NCI-H1105 treated with DMSO at 0.1 percent for 48 hours (cell line): ENCODE measurements at places on chromosomes 2 and 18.

GRCh38 chr2:188051706-188052105 lies 240.0 kb upstream of the GULP1 start:
- DNase-seq, result no peak

DNA sequence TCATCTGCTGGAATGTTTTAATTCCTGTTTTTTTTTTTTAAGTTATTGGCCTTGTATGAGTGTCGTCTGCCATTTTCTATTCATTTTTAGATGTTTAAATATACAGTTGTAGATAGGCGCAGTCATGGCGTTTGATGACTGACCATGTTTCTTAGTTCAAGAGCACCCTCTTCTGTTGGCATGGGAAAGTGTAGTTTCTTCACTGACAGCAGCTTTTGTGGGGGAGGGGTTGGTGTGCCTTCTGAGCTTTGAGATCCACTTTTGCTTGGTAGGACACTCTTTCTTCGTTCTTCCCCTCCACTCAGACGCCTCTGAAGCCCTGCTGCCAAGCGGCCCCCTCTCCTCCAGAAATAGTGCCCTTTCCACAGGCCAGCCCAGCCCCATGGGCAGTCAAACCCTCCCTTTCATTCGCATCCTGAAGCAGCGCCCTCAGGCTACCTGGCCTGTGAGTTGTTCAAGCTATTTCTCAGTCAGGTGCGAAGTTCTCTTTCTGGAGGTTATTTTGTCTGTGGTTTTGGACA lies 492.0 kb downstream of the TNS1 start:
- peak; percentile 78 for DNase-seq

DNA sequence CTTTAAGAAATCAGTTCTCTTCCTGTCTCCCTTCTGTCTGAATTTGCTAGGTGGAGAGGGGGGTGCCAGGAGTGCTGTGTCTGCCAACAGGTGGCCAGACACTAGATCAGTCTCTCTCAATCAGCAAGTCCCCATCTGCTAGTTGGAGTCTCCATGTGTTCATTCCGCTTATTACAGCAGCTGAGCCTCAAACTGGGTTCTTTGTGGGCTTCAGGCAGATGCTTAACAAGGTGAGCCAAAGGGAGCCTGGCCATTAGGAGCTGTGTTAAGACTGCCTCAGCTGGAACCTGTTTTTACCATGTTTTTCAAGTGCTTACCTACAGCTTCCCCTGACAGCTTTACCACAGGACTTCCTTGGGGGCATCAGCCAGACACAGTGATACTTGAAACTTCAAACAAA lies 401.9 kb downstream of the LRP1B start:
- peak; percentile 3 for DNase-seq

DNA sequence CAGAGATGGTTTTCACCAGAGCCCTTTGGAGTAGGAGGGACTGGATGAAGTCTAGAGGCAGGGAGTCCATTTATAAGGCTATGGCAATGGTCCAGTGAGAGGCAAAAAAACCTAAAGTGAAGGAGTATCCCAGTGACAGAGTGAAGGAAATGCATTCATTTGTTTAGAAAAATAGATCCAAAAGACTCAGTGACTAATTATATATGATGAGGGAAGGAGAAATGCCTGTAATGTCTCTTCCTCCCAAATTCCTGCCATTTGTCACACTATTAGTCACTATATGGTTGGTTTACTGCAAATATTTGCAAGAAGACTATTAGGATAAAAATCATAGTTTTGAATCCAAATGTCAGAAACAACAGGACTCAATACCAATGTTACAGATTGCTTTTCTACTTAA lies 104.2 kb downstream of the ZNF521 start:
- no peak for DNase-seq

GRCh38 chr2:179882851-179883806 lies 21.7 kb upstream of the ZNF385B start:
- DNase-seq, result no peak

DNA sequence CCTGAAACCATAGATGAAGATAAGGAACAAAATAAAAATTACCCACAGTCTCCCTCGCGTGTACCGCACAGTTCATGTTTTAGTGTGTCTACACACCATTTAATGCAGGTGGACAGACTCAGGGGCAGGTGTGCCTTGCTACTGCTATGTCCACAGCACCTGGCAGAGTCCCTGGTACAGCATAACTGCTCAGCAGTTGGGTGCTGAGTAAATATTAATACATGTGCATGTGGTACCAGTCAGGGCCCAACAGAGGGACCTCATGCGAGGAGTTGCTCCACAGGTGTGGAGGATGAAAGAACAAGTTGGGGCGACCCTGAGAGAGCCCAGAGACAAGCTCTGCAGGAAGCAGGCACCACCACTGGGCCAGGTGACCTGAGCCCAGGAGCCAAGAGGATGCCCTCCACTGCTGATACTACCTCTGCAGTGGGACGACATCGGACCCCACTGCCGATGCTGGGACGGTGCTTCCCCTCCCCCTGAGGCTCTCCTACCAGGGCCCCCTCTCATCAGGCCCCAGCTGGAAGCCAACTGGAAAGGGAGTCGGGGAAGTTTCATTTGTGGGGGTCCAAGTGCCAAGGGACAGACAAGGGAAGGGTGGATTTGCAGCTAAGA lies 100.8 kb downstream of the NEDD4L start:
- no peak for DNase-seq

DNA sequence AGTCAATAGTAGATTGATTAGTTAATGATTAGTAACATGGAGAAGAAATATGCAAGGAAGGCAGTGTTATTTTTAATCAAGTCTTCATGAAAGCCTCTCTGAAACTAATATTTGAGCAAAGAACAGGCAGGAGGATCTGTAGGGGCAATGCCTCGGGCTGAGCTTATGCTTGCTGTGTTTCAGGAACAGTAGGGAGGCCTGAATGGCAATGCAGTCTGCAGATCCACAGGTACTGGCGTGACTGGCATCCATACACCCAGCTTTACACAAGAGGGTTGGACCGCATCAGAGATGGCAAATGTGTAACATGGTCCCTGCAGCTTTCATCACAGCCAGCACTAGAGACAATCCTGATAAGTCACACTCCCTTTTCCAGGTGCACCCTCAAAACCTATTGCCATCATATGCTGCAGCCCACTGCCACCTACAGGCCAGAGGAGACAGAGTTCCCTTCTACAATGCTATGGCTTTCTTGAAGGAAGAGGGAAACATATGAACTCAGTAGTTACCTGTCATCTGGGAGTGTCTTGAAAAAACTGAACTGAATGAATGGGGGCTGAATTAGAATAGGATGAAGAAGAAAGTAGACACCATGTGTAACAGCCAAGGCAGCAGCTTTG lies 582.4 kb upstream of the RAB6C start:
- DNase-seq, result peak; percentile 61

GRCh38 chr18:55095584-55095983 lies 136.3 kb upstream of the CCDC68 start:
- no peak for DNase-seq

DNA sequence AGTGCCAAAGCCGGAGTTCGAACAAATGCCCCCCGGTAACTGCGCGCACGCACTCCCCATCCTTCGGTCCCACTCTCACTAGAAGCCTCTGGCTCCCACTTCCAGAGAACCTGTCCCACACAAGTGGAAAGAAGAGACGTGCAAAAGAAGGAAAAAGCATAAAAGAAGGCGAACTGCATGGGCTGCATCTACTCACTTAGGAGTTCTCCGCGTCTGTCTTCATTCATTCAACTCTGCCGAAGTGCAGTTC lies 312 bp downstream of the NR4A2 start:
- DNase-seq, result no peak
